Retinal pigment epithelial cell (primary cell): ENCODE measurements at places on chromosomes 1 and 21.

DNA sequence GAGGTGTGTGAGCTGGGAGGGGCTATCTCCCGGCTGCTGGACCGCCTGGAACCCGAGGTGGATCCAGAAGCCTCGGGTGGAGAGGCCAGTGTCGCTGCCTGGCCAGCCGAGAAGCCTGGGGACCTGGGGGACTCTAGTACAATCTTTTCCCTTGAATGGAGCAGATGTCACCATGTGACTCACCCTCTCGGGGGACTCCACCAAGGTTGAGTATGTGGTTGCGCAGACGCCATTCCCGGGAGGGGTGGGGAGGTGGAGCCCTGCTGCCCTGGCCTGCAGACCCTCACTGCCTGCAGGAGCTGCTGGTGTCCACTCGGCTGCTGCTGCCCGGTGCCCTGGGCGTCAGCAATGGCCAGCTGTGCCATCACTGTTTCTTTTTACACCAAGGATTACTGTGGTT, 40.3 kb downstream of the TP73 start:
- DNase-seq, result no peak

DNA sequence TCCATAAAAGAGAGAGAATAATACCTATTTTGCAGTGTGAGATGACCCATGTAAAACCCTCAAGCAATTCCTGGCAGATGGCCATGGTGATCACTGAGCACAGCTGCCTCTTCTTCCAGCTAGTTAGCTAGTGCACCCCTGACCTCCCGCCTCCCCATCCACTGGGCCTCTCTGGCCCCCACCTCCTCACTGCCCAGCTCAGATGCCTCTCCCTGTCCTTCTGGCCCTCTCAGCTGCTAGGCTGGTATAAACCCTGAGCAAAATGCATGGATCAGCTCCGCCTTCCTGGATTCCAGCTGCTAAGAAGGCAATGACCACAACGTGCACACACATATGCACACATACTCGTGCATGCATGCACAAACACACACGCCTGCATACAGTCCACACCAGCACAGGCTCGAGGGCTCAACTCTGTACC, 117.2 kb downstream of the DMRTB1 start:
- DNase-seq, result no peak

- no peak for DNase-seq
These were observed 139.4 kb upstream of the CAMK1G start for GRCh38 chr1:209443975-209444651.

DNA sequence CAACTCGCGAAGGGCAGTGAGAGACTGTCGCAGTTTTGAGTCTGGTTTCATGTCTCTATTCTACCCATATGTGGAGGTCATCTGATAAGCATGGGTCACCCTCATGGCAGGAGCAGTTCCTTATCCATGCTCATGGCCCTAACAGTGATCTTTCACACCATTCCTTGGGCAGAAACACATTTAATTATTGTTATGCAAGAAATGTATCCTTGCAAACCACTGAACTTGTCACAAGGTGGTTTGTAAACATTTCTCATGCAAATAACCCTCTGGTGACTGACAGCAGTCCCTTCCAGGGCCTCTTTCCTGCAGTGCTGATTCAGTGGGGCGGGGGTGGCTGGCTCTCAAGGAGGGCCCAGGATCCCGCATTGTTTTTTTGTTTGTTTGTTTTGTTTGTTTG, 421.4 kb upstream of the RUNX1 start:
- DNase-seq, result no peak

DNA sequence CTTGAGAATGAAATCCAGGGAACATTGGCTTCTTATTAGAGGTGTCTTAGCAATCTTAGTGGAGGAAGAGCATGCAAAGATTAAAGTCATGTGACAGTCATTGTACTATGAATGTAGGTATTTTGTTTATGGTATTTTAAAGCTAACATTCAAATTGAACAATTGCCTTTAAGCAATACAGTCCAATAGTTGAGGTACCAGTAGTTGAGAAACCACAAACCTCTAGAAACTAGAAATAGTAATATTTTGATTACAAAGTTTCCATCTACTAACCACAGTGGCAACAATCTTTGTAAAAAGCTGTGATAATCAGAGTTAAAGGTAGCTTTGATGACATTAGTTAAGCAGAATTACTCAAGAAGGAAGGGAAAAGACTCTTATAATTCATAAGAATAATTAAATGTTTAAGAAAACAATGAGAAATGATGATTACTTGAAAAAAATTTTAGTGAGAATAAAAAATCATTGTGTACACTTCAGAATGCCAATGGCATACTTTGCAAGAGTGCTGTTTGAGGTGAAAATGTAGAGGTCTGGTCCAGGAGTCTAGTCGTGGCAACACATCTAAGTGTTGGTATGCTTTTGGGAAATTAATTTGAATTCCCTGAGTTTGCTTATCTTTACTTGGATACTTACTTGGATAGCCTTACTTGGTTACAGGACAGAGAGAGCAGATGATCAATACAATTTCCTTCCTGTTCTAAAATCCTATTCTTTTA, 104.9 kb upstream of the PTGFR start:
- no peak for DNase-seq

DNA sequence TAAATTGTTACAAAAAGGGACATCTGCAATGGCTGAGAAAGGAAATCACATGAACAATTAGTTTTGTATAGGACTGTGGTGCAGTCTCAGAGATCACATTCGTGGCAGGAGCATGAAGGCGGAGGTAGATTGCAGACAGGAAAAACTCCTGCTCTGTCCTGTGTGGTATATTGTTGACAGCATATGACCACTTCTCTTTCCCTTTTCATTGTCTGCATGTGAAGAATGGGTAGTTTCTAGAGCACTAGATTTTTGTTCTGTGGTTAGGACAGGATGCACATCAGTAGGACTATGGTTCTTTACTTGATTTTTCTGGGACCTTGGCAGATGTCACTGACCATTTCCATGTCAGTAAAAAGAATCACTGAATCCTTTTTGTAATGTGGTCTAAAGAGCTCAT, 625.9 kb upstream of the PKN2 start:
- no peak for DNase-seq
